Activated CD4-positive, alpha-beta memory T cell treated with anti-CD3 and anti-CD28 coated beads for 36 hours (primary cell): ENCODE measurements at places on chromosomes 6 and 20.

GRCh38 chr20:62143957-62144825 lies 622 bp downstream of the SS18L1 start:
- peaks cover 52% of the 10 kb centered on the region for H3K4me1 ChIP-seq
- peaks cover 24% of the 10 kb centered on the region for H3K36me3 ChIP-seq
- peak overlapping the region; percentile 76 for H3K4me3 ChIP-seq
- DNase-seq = peak; percentile 70

GRCh38 chr6:156013155-156013554 lies 557.5 kb upstream of the NOX3 start:
- DNase-seq = no peak
- peaks cover 12% of the 10 kb centered on the region for H3K4me1 ChIP-seq
- H3K27ac ChIP-seq = no peak overlapping the region
- peaks cover 4% of the 10 kb centered on the region for H3K36me3 ChIP-seq
- no peak overlapping the region for H3K4me3 ChIP-seq
- no peaks in the 10 kb centered on the region for H3K27me3 ChIP-seq

- H3K27ac ChIP-seq = no peak overlapping the region
- no peaks in the 10 kb centered on the region for H3K36me3 ChIP-seq
- H3K27me3 ChIP-seq = no peaks in the 10 kb centered on the region
- no peaks in the 10 kb centered on the region for H3K4me1 ChIP-seq
- no peak overlapping the region for H3K4me3 ChIP-seq
Observed at GRCh38 chr20:48186915-48187314, 401.6 kb upstream of the SULF2 start.

DNA sequence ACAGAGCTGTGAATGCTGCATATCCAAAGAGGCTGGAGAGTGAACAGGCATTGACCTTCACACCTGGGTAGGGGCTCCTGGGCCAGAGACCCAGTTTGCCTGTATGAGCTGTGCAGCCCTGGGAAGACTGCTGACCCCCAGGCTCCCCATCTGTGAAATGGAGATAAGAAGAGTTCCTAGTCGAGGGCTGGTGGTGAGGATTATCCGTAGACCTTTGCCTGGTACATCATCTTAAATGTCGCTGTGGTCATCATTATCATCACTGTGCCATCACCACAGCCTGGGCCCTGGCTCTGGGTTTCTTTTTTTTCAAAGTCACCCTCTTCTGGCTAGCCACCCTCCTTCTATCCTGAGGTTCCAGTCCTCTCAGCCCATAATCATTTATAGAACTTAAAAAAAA lies 12.0 kb downstream of the AGPAT4 start:
- no peaks in the 10 kb centered on the region for H3K27me3 ChIP-seq
- no peak overlapping the region for H3K27ac ChIP-seq
- no peak overlapping the region for H3K4me3 ChIP-seq
- no peak for DNase-seq
- H3K4me1 ChIP-seq = no peaks in the 10 kb centered on the region

DNA sequence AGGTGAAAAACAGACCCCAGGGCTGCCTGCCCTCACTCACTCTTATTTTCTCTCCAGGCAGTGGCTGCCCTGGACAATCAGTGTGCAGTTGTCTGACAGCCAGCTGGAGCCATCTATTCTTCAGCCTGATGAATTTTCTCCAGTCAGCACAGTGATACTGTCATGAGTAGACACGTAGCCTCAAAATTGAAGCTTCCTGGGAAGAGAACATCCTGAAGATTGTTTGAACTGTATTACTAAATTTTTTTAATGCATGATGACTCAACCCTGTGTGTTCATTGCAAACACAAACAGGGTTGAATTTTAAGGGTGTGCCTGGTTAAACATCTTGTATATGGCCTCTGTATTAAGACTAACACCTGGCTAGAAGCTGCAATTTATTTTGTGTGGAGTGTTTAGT lies 49.8 kb upstream of the STXBP5 start:
- DNase-seq = no peak
- H3K4me1 ChIP-seq = no peaks in the 10 kb centered on the region
- H3K36me3 ChIP-seq = no peaks in the 10 kb centered on the region
- H3K27me3 ChIP-seq = peaks cover 2% of the 10 kb centered on the region
- no peak overlapping the region for H3K27ac ChIP-seq
- H3K4me3 ChIP-seq = no peak overlapping the region

- no peaks in the 10 kb centered on the region for H3K27me3 ChIP-seq
- H3K36me3 ChIP-seq = peaks cover 70% of the 10 kb centered on the region
- DNase-seq = peak; percentile 89
- peak overlapping the region; percentile 68 for H3K4me3 ChIP-seq
Observed at GRCh38 chr6:2891768-2892170, 11.3 kb downstream of the SERPINB9 start.

GRCh38 chr6:111668410-111668809 lies 62.7 kb upstream of the TRAF3IP2 start:
- DNase-seq = no peak
- no peaks in the 10 kb centered on the region for H3K27me3 ChIP-seq
- peak overlapping the region; percentile 44 for H3K27ac ChIP-seq
- no peak overlapping the region for H3K4me3 ChIP-seq
- H3K4me1 ChIP-seq = peaks cover 3% of the 10 kb centered on the region

GRCh38 chr6:163580311-163581030 lies 166.0 kb downstream of the QKI start:
- H3K4me3 ChIP-seq = no peak overlapping the region
- no peaks in the 10 kb centered on the region for H3K4me1 ChIP-seq
- H3K27ac ChIP-seq = no peak overlapping the region

DNA sequence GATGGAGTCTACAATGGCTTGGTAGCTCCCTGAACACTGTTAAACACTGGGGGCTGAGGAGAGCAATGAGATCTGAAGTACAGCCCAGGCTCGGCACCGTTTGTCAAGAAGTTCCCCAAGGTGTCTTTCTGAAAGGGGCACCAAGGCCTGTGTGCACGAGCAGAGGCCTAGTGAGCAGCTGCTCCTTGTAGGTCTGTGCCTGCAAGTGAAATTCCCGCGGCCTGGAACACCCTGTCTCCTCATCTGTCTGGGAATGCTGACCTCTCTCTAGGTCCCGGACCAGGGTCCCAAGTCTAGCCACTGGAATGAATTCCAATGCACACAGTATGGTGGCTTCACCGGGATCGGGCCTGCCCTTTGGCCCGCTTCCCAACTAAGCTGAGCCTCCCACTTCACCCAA lies 134.8 kb downstream of the FOXC1 start:
- no peaks in the 10 kb centered on the region for H3K27me3 ChIP-seq
- no peak overlapping the region for H3K4me3 ChIP-seq
- H3K36me3 ChIP-seq = peaks cover 3% of the 10 kb centered on the region
- no peaks in the 10 kb centered on the region for H3K4me1 ChIP-seq
- H3K27ac ChIP-seq = no peak overlapping the region
- DNase-seq = no peak

GRCh38 chr20:43680981-43681380 lies 14.1 kb downstream of the MYBL2 start:
- H3K4me3 ChIP-seq = no peak overlapping the region
- H3K27me3 ChIP-seq = no peaks in the 10 kb centered on the region
- no peak for DNase-seq

DNA sequence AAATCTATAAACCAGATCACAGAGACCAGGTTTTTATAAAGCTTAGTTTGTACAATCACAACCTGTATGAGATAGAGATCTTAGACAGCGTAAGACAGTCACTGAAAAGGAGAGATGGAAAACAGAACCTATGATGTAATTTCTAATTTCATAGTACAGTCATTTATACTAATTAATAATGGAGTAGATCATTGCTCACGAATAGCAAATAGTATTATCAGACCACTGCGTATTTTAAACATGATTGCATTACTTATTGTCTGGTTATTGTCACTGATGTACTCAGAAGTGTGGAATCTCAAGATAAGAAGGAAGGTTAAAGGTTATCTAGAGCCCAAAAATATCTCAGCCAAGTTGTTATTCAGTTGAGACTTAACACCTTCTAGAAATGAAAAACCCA lies 115.6 kb downstream of the KHDC1L start:
- no peak overlapping the region for H3K27ac ChIP-seq
- H3K4me3 ChIP-seq = no peak overlapping the region
- no peak for DNase-seq
- no peaks in the 10 kb centered on the region for H3K27me3 ChIP-seq

DNA sequence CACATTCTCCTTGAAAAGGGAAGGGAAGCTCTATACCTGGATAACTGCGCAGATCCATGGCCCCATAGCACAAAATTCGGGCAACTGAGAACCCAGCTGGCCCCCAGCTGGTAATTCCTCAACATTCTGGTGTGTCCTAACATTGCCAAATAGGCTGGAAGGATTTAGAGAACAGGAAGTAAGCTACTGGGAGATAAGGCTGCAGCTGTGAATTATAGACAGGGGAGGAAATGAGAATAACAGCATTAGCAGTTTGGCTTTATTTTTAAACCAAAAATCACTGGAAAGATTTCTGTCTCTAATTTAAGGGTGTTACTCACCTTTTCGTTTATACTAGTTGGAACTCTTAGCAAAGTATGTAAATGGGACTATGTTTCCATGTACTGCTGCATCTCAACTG lies 97.2 kb downstream of the TULP4 start:
- no peak overlapping the region for H3K27ac ChIP-seq
- DNase-seq = no peak
- H3K27me3 ChIP-seq = no peaks in the 10 kb centered on the region
- H3K36me3 ChIP-seq = peaks cover under 1% of the 10 kb centered on the region
- no peak overlapping the region for H3K4me3 ChIP-seq

DNA sequence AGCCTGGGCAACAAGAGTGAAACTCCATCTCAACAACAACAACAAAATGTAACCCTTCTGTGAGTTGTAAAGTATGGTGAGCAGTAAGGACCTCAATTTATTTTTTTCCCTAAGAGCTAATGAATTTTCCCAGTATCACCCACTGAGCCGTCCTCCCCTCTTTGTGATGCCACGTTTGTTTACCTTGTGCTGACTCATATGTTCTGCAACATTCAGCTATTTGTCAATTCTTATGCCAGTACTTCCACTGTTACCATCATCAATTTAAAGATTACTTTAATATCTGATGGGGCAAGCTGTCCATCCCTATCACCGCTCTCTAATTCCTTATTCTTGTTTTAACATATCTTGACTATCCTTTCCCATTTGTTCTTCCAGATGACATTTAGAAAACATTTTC lies 37.5 kb downstream of the MAK start:
- H3K4me1 ChIP-seq = no peaks in the 10 kb centered on the region
- no peak overlapping the region for H3K27ac ChIP-seq
- no peak overlapping the region for H3K4me3 ChIP-seq
- H3K27me3 ChIP-seq = no peaks in the 10 kb centered on the region
- H3K36me3 ChIP-seq = peaks cover 1% of the 10 kb centered on the region
- no peak for DNase-seq

- no peak overlapping the region for H3K27ac ChIP-seq
- H3K36me3 ChIP-seq = no peaks in the 10 kb centered on the region
- H3K4me3 ChIP-seq = no peak overlapping the region
- H3K27me3 ChIP-seq = no peaks in the 10 kb centered on the region
- H3K4me1 ChIP-seq = no peaks in the 10 kb centered on the region
Observed at GRCh38 chr6:65157025-65157424, 550.0 kb downstream of the EYS start.

DNA sequence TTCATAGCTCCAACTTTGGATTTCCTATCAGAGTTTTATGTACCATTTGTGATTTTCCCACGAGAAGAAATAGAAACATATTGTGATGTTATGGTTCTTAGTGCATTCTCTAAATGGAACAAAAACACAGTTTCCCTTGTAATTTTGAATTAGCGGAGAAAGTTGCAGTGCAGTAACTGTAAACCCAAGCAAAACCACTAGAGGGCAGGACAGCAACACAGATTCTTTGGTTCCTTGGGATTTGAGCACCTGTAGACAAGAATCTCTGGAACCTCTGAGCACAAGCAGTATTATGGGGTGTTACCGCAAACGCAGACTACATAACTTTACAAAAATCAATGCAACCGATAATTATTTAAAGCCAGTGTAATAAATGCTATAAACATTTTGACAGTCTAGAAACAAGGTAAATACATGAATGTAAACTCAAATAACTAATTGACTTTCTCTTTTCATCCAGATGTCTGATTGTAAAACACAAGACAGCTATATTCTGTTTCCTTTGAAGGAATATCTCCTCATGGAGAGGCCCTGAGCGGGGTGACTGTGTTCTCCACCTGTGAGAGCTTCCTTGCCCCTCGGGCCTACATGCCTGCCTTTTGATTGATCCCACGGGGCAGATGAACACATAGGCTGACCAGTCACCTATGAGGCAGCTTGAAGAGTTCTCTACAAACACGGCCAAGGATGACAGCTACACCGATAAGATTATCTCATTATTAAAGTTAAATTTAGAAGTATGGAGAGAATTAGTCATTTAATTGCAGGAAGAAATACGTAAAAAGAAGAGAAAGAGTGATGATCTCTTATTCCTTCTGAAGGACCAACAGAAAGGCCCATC lies 67.5 kb upstream of the COL21A1 start:
- H3K36me3 ChIP-seq = no peaks in the 10 kb centered on the region
- no peaks in the 10 kb centered on the region for H3K27me3 ChIP-seq
- H3K27ac ChIP-seq = no peak overlapping the region
- H3K4me3 ChIP-seq = no peak overlapping the region
- peak; percentile 11 for DNase-seq

DNA sequence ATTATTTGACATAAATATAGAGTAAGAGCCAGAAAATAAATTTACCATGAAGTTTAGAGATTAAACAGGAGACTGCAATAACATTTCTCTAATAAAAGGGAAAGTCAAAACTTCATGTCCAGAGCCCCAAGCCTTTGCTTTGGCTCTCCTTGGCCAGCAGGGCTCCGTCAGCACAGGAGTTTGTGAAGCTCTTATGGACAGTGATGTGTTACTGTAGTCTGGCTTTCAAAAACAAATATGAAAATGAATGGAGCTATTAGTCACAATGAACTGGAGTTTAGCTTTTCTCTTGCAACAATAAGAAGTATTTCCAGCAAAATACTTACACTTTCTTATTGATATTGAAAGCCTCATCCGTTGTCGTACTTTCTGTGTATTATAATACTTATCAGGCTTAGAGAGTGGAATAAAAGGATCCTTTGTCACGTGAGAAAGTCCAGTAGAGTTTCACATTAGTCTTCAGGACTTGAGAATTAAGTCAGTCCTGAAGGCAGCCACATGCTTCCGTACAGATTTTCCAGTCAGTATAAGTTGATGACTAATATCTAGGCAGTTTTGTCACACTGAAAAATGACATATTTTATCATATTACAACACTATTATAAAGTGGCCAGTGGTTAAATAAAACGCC lies 117.0 kb upstream of the PRL start:
- no peak for DNase-seq
- no peaks in the 10 kb centered on the region for H3K36me3 ChIP-seq
- no peak overlapping the region for H3K27ac ChIP-seq
- H3K4me3 ChIP-seq = no peak overlapping the region
- H3K27me3 ChIP-seq = no peaks in the 10 kb centered on the region

DNA sequence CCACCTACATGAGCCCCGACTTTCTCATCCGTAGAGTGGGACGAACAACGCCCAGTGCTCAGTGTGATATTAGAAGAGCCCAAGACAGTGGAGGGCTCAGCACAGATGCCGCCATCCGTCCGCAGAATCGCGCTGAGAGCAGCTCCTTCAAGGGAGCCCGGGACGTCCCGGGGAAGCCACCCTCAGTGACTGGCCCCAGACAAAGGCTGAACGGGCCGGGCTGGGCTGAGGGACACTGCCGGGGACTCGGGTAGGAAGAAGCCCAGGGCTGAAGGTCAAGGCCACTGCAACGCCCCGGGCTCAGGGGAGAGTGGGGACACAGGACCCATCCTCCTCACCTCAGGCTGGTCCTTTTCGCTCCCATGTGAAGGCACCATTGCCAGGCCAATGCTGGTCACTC lies 12.8 kb upstream of the CHRNA4 start:
- no peaks in the 10 kb centered on the region for H3K4me1 ChIP-seq
- no peak overlapping the region for H3K4me3 ChIP-seq
- no peak for DNase-seq

- no peak overlapping the region for H3K4me3 ChIP-seq
- DNase-seq = no peak
- H3K27me3 ChIP-seq = no peaks in the 10 kb centered on the region
- no peaks in the 10 kb centered on the region for H3K36me3 ChIP-seq
Observed at GRCh38 chr6:33359331-33359730, 32.3 kb upstream of the KIFC1 start.
